ENCODE measurements at places on chromosomes 6 and 20.
A peak's percentile ranks its signal among the peaks of the same experiment; 100 is the strongest.

GRCh38 chr20:23327617-23328333 lies 22.8 kb upstream of the NXT1 start:
- no peak for DNase-seq

- no peak for DNase-seq
Observed at GRCh38 chr20:49096203-49096730, 50.2 kb downstream of the CSE1L start.

DNA sequence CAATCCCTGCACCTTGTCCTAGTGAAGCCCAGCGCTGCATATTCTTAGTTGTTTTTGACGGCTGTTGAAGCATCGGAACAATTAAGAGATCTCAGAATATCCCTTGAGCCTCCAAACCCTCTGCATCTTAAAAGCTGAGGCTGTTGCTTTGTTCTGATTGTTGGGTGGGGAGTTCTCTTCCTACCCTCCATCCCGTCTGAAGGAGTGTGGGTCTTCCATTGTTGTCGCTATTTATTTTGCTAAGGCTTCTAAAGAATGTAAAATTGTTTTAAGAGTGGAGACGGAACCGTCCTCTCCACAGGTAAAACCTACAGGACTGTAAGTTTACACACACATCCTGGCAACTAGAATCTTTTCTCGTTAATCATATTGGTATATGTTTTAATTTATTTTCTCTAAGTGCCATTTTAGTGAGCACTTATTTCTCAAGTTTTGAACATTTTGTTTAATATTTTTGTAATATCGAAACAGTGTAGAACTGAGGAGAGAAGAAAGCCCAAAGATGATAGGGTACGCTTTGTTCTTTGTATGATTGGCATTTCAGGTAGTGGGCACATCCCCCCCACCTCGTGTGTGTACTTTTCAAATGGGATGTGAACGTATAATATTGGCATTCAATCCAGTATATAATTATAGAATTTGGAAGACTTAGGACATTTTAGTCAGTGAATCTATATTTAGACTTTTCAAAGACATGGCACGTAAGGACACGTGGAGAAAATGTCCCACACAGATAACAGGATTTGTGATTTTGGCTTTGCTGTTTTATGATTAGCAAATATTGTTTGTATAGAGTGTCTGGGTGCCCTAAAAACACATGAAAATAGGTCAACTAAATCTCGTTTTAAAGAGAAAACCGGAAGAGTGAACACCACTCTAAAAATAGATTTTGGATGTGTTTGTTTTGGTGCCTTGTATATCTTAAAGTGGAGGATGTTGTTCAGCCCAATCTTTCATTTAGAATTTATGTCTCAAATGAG lies 1.3 kb downstream of the RNF146 start:
- DNase-seq, result no peak

DNA sequence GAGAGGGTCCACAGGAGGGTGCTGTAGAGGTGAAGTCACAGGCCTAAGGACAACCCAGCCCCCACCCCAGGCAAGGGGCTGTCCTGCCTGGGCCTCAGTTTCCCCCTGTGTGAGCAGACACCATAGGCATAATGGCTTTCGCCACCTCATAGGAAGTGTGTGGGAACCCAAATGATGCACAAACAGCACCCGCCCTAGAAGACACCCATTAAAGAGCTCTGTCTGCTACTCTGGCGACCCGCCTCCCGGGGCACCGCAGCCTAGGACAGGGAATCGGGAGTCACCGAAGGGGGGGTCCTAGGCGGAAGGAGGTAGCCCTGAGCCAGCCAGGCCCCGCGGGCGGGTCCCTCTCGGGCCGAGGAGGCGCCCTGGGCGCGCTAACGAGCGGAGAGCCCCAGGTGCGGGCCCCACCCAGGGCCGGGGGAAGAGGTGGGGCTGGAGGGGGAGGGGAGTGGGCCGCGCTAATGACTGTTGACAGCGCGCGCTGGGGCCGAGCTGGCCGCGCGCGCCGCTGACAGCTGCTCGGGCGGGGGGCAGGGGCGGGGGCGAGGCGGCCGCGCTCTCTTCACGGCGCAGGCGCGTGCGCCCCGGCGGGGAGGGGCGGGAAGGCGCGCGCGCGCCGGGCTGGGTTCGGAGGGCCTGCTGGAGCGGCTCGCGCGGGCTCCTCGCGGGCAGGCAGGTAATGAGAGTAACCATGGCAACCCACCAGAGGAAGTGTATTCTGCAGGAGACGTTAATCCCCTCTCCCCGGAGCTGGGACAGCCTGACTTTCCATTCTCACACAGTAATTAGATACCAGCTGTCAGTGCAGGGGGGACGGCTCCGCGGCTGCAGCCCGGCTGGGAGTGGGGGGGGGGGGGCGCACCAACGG lies 48.9 kb downstream of the NOL4L start:
- DNase-seq, result peak; percentile 73

DNA sequence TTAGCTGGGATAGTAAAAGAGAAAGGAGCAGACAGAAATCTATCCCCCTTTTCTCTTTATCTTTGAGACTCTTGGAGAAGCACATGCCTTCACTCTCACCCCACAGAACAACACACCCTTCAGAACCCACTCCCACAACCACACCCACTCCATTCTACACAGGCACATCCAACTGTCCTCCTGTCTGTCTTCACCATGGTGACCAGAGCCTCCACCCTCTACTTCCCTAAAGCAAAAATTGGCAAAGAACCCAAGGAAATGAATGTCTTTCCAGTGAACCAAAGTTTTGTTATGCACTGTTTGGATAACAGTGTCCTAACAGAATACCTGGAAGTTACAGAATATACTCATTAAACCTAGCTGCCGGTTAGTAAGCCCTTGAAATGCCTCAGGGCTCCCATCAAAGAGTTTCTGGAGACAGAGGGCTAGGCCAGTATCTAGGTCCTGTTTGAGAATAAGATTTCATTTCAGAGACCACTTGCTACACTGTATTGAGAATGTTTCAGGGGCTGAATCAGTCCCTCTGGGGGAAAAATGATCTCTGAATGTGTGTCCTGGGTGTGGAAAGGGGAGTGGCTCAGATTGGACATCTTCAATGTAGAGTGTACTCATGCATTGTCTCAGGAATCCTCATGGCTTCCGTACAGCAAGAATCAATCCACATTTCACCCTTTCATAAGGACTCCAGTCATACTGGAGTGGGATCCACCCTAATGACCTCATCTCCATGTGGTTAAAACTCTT lies 101.1 kb downstream of the LY86 start:
- DNase-seq, result no peak

DNA sequence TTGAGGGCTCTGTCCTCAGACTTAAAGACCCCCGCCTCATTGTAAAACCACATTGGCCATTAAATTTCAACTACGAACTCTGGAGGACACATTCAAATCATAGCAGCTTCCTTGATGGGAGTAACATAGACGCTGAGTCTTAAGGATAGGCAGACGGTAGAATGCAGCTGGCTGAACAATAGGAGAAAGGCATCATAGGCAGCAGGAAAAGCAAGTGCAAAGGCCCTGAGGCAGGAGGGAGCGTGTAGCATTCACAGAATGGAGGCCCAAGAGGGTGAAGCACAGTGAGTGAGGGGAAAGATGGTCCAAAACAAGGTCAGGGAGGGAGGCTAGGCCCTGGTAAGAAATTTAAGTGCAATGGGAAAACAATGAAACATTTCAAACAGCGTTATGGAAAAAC lies 8.6 kb upstream of the PFDN4 start:
- DNase-seq, result no peak

- no peak for DNase-seq
Observed at GRCh38 chr6:151390851-151391470, 398 bp downstream of the ZBTB2 start.

GRCh38 chr6:93165850-93166430 lies 253.4 kb downstream of the EPHA7 start:
- no peak for DNase-seq

DNA sequence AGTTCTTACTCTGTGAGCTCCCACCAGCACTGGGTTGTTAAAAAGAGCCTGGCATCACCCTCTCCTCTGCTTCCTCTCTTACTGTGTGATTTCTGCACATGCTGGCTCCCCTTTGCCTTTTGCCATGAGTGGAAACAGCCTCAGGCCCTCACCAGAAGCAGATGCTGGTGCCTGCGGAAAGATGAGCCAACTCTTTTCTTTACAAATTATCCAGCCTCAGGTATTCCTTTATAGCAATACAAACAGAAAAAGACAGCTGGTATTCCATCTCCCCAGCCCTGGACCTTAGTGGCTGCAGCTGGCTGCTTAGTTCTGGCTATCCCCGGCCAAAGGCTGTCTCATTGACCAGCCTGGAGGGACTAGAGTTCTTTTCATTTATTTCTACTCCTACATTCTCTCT lies 129.1 kb downstream of the IMPG1 start:
- DNase-seq, result no peak

- no peak for DNase-seq
Observed at GRCh38 chr20:19987046-19987445, 30.1 kb upstream of the NAA20 start.

GRCh38 chr6:166439366-166440091 lies 56.8 kb upstream of the MPC1 start:
- no peak for DNase-seq

DNA sequence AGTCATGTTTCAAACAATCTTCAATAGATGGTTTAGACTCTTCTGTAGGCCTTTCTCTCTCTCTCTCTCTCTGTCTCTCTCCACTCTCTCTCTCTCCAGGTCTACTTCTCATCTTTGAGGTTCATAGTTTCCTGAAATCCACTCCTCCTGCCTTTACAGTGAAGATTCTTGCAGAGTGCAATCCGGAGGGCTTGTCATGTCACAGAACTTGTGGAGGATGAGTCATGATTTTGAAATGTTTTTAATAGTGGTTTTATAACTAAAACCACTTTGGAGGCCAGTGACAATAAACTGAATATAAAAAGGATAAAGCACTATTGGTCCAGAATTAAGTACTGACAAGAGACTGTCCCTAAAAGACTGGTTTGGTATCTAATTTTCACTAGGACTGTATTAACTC lies 156.3 kb downstream of the KIF6 start:
- DNase-seq, result no peak

DNA sequence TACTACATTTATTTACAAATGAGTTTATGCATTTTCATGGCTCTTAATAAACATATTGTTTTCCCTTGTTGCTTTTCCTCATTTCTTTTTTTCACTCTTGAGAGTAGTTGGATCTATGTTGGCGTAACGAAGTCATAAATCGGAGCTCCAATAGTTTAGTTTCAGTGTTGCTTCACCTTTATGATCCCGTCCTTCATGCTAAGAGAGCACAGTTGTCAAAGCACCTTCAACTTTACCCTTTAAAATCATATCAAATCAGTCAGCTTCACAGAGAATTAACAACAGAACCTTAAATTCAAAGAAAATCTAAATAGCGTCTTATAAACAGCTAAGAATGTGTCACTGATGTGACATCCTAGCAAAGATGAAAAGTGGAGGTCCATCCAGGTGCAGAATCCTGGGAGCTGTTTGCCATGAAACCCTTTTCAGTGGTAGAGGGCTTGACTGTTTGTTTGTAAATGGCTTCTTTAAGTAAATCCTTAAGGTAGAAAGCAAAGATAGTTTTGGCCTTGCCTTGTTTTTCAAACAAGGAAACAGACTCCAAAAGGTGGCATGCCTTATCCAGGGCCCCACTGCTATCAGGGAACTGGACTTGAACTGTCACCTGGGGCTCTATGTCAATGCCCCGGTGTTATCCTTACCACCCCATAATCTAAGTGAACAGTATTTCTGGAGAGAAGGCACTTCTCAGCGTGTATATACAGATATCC lies 148.4 kb downstream of the AKAP7 start:
- DNase-seq, result no peak

DNA sequence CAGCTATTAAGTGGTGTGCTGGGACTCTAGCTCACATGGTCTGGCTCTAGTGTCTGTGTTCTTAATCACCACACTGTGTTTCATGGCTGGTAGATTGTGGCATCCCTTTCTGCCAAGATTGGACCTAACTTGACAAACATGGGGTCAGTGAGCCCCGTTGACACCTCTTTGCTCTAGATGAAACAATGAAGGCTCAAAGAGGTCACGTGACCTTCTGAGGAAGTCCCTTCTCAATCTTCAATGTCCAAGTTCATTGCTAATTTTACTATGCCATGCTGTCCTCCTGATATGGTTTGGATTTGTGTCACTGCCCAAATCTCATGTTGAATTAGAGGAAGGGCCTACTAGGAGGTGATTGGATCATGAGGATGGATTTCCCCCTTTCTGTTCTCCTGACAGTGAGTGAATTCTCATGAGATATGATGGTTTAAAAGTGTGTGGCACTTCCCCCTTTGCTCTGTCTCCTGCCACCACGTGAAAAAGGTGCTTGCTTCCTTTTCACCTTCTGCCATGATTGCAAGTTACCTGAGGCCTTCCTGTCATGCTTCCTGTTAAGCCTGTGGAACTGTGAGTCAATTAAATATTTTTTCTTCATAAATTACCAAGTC lies 177.8 kb upstream of the MYLIP start:
- DNase-seq, result no peak

GRCh38 chr6:124978451-124979293 lies 16.4 kb downstream of the RNF217 start:
- DNase-seq, result no peak

DNA sequence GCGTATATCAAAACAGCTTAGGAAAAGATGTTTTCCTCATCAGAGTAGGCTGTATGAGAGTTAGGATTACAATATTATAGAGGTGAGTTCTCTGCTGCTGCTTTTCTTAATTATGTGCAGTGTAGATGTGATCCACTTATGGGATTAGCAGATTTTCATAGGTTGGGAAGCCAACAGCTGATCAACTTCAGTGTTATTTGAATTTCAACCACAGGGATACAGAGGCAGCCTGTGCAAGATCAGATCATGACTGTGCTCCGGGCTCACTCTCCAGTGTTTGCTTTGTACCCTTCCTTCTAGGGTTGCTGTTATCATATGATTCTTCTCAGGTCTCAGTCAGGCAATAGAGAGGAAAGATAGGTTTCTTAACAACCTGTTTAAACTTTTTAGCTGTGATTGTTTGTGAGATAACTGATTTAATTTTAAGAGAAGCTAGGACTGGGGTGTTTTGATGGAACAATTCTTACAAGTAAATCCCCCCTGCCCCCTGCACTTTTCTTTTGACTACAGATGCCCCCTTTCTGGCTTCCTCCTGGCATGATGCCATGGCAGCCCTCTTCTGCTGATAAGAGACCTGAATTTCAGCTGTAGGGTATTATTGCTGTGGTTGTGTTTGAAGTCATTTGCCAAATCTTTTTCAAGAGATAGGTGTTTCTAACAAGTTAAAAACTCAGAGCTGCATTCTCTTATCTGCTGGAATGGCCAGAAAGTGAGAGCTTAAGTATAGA lies 8.5 kb downstream of the RNF8 start:
- no peak for DNase-seq

DNA sequence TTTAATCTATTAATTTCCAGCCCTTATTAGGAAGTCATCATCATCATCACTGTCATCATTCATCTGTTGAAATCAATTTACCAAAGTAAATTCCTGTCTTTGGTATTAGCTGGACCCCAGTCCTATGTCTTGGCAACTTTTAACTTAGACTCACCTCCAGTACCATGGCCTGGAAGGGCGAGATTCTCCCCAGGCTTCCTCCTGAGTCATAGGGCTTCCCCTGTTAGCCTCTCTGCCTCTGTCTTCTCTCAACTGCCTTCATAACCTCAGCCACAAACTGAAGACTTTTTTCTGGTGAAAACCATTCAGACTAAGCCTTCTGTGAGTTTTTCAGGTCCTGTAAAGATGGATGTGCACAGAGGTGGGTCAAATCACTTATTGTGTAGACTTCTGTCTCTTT lies 95.0 kb downstream of the NKAIN2 start:
- no peak for DNase-seq

GRCh38 chr6:122694075-122694474 lies 83.9 kb downstream of the PKIB start:
- no peak for DNase-seq

GRCh38 chr20:46807998-46808397 lies 86.6 kb upstream of the EYA2 start:
- DNase-seq, result no peak
